Activated CD8-positive, alpha-beta memory T cell treated with anti-CD3 and anti-CD28 coated beads, Interleukin-2, amount 10 ng/mL, durations not matched to agents 7 days and 5 days (primary cell): ENCODE measurements at places on chromosomes 2 and 18. TPM values are rescaled to one million over a fixed set of nuclear protein-coding genes. Genes with fewer than 3 reads are reported as not detected.

The GATA6 gene
- not detected for total RNA-seq

The DNAH7 gene
- 0.20 TPM for total RNA-seq

The VIT gene
- not detected for total RNA-seq

The C2orf80 gene
- not detected for total RNA-seq

The ANKRD62 gene
- not detected for total RNA-seq

The DNER gene
- not detected for total RNA-seq

The MC2R gene
- not detected for total RNA-seq

The KCNIP3 gene
- not detected for total RNA-seq

The CDC42EP3 gene
- total RNA-seq, result 27.6 TPM

The KIAA2012 gene
- 0.05 TPM for total RNA-seq

The GPR45 gene
- total RNA-seq, result not detected

The DHRS9 gene
- not detected for total RNA-seq

The VIL1 gene
- not detected for total RNA-seq

The PLGLB1 gene
- total RNA-seq, result 3.3 TPM

The CFC1 gene
- not detected for total RNA-seq

The ITGAV gene
- total RNA-seq, result 13.6 TPM

The SCYGR4 gene
- not detected for total RNA-seq

The FAM237A gene
- not detected for total RNA-seq

The TANK gene
- total RNA-seq, result 133 TPM

The TTN gene
- 11.5 TPM for total RNA-seq

The PLEKHH2 gene
- 0.67 TPM for total RNA-seq

The DSG1 gene
- not detected for total RNA-seq

The NFATC1 gene
- total RNA-seq, result 25.7 TPM

The ASPRV1 gene
- 1.3 TPM for total RNA-seq

The ARHGEF4 gene
- total RNA-seq, result 0.41 TPM

The MTCL1 gene
- 0.41 TPM for total RNA-seq

The CAPN14 gene
- total RNA-seq, result 0.26 TPM

The ORC4 gene
- total RNA-seq, result 23.0 TPM

The CNDP1 gene
- total RNA-seq, result not detected

The PPP1R1C gene
- total RNA-seq, result not detected

The FBXO36 gene
- 1.4 TPM for total RNA-seq
